ENCODE measurements at places on chromosomes 13 and 19.
A peak's percentile ranks its signal among the peaks of the same experiment; 100 is the strongest.

DNA sequence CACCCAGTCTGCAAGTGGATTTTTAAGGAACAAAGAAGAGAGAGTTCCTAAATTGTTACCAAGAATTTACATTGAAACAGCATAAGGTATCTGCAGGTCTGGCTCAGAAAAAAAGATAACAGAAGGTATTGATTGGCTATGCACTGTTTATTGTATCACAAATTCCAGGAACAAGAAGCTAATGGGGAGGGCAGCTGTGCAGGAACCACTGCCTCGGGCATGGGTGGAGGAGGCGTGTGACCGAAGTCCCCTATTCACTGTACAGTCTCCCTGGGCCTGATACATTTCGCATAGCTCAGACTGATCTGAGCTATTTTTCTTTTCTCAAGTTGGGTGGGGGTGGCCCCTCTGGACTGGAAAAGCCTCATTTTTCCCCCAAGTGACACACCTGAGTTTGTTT is 11.7 kb downstream of the NECTIN2 start:
- DNase-seq = no peak

GRCh38 chr13:64697226-64697625 is 2532.9 kb downstream of the PCDH9 start:
- DNase-seq = no peak

GRCh38 chr19:15107061-15108010 is at the start of gene SYDE1:
Gene SYDE1, plus strand, starts transcription at chr19:15107401. Its CDS starts 33 bp downstream, at chr19:15107434.
- peak; percentile 35 for DNase-seq

DNA sequence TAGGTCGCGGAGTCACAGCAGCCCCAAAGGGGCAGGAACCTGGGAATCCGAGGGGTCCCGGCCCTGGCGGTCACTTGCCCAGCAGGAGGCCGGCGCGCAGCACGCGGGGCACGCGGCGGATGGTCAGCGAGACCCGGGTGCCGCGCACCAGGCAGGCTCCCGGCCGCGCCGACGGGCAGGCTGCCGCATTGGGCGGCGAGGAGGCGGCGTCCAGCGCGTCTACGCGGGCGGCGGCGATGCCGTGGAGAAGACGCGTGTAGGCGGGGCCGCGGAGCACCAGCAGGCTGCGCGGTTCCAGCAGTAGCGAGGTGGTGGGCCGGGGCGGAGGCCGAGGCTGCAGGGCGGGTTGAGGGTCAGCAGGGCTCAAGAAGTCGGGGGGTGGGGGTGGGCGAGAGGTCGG is 607 bp upstream of the SYNE4 start:
- DNase-seq = peak; percentile 45

DNA sequence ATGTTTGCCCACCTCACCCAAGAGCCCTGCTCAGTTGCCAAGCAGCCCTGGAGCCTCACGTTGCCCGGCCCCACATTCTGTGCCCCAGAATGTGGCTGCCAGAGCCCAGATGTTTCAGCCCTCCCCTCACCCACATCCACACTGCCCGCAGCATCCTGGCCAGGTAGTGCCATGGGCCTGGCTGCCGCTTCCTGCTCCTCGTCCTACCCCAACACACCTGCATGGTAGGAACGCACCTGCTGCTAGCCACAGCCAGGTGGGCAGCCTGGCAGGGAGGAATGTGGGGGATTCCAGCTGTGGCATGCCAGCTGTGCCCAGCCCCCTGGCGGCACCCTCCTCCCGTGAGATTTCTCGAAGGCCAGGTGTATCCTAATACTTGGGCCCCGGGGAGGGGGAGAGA is 7.5 kb upstream of the NFIX start:
- DNase-seq = no peak

GRCh38 chr19:20038358-20039202 is 725 bp downstream of the ZNF682 start:
- DNase-seq = no peak

DNA sequence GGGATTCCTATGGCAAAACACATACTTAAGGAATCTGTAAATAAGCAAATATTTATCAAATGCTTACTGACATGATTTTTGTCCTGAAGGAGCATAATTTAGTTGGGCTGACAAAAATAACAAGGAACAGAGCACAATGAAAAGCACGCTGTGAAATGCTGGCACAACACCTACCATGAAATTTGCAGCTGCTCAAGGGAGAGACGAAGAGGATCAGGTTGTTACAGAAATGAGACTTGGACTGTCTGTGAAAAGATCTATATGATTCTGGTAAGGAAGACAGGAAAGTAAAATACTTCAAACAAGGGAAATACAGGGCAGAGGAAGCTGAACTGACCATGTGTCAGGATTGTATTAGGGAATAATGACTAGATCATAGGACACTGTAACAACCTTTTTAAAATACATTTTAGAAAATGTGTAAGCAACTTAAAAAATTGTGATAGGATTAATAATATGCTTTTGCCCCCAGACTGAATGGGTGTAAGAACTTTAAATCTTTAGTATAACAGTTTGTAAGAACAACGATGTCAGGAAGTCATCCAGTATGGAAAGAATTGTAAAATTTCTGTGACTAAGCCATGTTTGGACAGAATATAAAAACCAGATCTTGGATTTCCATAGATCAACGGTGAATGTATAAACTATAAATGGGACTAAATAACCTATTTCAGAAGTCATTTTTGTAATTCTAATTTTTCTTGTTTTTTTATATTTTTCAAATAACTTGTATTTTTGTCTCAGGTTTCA is 1556.0 kb downstream of the EFNB2 start:
- no peak for DNase-seq

DNA sequence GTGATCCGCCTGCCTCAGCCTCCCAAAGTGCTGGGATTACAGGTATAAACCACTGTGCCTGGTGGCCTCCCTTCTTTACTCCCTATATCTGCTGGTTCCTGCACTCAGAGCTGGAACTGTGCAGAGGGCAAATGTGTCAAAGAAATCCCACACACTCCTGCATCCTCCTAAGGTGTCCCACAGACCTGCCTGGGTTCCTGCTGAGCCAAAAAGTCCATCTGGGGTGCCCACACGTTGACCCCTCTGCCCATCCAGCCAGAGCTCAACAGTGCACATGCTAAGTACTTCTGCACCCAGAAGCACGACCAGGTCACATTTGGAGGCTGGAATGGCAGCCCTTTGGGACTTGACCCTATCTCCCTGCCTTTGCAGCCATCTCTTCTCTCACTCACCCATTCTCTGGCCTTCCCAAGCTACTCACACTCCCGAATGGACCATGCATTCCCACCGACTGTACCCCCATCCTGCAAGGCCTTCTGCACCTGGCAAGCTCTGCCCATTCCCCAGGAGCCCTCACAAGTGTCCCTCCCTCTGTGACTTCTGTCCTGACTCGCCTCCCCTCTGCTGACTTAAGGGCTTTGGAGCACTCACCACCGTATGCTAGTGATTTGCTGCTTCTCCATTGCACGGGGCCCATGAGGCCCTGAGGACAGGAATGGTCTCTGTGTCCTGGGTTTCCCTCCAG is 152.1 kb downstream of the KCTD15 start:
- DNase-seq = no peak

DNA sequence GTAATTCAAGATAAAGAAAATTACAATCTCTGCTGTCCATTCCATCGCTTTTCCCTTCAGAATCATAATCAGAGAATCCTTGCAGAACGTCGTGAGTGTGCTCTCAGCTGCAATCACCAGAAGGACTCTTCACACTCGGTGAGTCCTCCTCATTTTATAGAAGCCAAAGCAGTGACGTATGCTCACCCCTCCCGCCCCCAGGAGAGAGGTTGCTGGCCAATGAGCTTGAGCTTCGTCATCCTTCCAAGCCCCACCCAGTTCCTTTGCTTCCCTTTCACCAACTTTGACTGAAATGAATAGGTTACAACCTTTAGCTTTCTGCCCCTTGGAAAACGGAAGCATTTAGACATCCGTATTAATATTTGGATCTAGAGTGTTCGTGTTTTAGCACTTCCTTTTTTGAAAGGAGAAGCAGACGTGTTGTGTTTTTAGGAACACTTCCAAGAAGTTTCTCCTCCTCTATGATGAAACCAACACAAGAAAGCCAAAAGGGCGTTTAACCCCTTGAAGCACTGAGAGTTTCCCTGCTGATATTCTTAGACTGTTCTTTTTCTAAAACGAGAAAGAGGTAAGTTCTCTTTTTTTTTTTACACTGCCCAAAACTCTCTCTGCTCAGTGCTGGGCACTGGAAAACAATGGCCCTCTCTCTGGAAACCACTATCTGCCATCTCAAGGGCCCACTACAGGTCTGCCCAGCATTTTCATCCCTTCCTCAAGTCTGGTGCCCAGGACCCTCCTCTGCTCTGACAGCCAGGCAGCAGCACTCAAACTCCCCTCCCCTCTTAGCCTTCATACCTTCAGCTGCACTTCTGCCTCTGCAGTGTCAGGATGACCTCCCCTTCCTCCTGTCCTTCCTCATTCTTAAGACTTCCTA is 44.3 kb upstream of the CEACAM21 start:
- DNase-seq = peak; percentile 77

DNA sequence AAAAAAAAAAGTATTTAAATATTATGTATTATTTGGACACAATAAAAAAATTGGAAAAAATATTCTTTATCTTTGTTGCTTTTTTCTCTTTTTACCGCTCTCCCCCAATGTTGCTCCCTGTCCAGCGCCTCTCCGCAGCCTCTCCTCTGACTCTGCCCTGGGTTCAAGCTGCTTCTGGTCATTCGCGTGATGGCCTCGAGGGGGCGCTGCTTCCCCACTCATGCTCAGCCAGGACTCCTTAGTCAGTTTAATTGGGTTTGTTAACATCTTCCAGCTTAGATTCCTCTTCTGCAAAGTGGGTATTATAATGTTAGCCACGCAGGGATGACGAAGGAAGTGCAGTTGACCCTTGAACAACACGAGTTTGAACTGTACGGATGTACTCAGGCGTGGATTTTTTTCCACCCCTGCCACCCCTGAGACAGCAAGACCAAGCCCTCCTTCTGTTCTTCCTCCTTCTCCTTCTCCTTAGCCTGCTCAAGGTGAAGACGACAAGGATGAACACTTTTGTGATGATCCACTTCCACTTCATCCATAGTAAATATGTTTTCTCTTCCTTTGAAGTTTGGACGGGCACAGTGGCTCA is 4.9 kb upstream of the NWD1 start:
- DNase-seq = peak; percentile 6

- DNase-seq = no peak
Observed at GRCh38 chr19:30941591-30941990, 407.6 kb downstream of the TSHZ3 start.

DNA sequence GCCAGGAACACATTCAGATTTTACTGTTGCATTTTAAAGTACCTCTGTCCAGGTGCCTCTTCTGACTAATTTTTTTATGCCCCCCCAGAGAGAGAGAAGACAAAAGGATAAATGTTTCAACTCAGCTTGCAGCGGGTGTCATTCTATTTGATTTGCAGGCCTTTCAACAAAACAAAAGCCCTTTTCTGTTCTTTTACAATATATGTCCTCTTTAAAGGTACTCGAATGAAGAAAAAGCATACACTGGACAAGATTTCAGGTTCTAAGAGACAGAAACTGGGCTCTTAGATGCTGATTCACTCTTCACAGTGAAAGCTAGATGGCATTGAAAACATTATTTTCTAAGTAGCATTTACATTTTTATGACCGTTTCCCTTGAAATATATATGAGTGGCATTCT is 2.9 kb upstream of the FRY start:
- no peak for DNase-seq

GRCh38 chr13:54859827-54860226 is 1831.2 kb downstream of the OLFM4 start:
- DNase-seq = no peak

DNA sequence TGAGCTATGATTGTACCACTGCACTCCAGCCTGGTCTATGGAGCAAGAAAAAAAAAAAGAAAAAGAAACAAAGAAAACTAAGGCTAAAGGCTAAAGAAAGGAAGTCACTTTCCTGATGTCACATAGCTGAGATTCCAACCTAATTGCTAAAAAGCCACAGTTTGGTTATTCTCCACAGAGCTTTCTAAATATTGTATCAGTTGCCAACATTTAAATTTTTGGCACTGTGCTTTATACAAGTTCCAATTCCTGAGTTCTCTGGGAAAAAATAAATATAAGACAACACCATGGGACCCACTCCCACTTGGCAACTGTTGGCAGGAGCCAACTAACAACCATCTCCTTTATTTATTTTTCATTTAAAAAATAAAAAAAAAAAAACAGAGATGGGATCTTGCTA is 11.2 kb upstream of the LYPD3 start:
- no peak for DNase-seq

- no peak for DNase-seq
Observed at GRCh38 chr19:20167651-20168122, 673 bp downstream of the ZNF486 start.

DNA sequence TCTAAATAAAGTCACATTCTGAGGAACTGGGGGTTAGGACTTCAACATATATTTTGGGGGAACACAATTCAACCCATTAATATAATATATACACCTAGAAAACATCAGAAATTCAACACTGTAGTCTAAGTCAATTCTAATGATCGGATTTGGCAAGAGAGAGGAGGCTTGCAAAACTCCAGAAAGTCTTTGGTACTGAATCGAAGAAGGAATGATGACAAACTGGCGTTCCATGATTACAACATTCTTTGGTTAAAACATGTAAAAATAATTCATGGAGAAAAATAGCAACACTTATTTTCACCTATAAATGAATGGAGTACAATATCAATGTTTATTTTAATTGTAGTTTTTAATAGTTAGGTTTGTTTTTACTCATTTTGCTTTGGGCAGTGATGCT is 62.4 kb downstream of the MBNL2 start:
- DNase-seq = no peak

- DNase-seq = no peak
Observed at GRCh38 chr19:47725759-47726401, 12.7 kb downstream of the EHD2 start.

- DNase-seq = peak; percentile 15
Observed at GRCh38 chr19:40274585-40275544, 10.3 kb downstream of the AKT2 start.

DNA sequence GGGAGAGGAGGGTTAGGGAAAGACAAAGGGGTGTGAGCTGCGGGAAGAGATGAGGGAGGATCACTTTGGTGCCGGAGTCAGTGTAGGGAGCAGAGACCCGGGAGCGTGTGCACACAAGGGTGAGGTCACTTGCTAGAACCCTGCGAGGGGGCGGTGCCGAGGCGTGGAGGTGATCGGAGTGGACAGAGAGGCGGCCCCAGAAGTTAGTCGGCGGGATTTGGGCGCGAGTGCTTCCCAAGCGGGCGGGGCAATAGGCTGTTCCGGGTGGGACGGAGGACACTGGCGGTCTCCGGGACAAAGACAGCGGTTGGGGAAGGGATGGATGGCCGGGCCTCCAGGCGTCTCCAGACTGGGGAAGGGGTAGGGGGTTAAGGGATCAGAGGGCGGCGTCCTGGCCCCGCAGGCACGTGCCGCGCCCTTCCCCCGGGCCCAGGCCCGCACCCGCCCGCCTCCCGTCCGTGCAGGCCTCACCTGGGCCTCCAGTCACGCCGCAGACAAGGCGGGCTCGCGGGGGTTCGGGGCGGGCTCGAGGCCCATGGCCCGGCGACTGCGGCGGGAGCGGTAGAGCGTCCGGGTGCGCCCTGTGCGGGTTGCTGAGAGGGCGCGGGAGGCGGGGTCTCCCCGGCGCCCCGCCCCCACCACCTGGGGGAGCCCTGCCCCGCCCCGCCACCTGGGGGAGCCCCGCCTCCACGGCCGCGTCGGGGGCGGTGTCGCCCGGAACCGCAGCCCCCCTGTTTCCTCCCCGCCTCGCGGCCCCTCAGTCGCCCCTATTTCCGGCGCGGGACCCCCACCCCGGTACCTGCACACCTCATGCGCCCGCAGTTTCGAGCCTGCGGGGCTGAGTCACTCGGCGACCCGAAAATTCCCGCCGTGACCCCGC is at the start of gene LPAR2:
Gene LPAR2 (minus strand): TSS at position 600 of the 880 bp plus-strand sequence. CDS start 945 bp downstream, outside the sequence.
- peak; percentile 56 for DNase-seq

- DNase-seq = no peak
Observed at GRCh38 chr13:24741791-24742190, 22.2 kb upstream of the RNF17 start.
